Fibroblast of gingiva (primary cell): ENCODE measurements at places on chromosomes 4 and X.

- no peak for DNase-seq
Observed at GRCh38 chr4:140826701-140827027, 70.5 kb upstream of the TBC1D9 start.

- DNase-seq: no peak
Observed at GRCh38 chrX:916230-916599, 285.6 kb downstream of the SHOX start.

GRCh38 chrX:96685210-96686099 lies 813 bp downstream of the DIAPH2 start:
- DNase-seq: peak; percentile 58

GRCh38 chr4:178395798-178396197 lies 953.6 kb upstream of the AGA start:
- DNase-seq: no peak

GRCh38 chrX:49760290-49760890 lies 64.6 kb upstream of the PAGE1 start:
- no peak for DNase-seq

DNA sequence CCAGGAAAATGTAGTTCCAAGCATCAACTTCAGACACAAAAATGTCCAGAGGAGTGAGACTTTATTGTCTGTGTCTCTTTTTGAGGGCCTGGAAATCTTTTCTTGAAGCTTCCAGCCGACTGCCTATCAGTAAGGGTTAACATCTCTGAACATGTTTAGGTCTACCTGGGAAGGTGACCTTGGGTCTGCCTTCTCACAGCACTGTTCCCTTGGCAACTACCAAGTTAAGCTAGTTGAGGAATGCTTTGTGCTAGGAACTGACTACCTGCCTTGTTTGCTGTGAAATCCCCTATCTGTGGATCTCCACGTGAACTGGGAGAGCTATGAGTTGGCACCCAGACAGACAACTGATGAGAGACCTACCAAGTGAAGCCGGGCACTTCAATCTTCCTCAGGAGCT lies 81.6 kb downstream of the PPEF2 start:
- DNase-seq: no peak

DNA sequence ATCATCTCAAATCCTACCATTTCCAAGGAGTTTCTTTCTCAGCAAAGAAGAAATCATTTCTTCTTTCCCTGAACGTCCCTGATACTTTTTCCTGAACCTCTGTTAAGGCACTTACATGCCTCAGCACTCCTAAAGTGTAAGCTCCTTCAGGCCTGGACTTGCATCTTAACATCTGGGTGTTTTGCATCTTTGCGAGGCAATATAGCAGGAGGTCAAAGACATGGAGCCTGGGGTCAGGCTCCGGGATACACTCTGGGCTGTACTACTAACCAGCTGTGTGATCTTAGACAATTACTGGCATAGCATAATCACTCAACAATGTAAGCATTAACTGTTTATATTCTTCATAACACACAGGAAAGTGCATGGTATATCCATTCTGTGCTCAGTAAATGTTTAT lies 275.5 kb upstream of the BOD1L1 start:
- DNase-seq: no peak

- no peak for DNase-seq
Observed at GRCh38 chr4:181301735-181302710, 941.2 kb upstream of the TENM3 start.

GRCh38 chr4:26356081-26356501 lies 35.3 kb downstream of the RBPJ start:
- no peak for DNase-seq

GRCh38 chr4:88742561-88742960 lies 44.9 kb upstream of the NAP1L5 start:
- DNase-seq: no peak

DNA sequence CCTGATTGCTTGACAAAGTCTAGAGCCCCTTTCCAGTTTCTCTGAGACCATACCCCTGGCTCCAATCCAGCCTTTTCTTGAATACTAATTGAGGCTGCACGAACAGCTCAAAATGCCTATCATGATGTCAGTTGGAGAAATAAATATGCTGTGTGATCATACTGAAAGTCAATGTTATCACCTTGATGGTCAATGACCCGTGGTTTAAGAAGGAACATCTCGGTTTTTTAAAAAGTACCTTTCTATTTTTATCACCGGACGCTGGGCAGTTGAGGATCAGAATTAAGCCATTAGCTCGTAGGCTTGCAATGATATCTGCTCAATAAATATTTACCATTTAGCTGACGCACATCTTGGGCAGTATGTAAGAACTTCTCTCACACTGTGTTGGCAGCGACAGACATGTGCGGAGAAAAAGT lies 852 bp upstream of the WDR44 start:
- DNase-seq: no peak

- DNase-seq: no peak
Observed at GRCh38 chr4:8676676-8677075, 84.1 kb downstream of the CPZ start.

DNA sequence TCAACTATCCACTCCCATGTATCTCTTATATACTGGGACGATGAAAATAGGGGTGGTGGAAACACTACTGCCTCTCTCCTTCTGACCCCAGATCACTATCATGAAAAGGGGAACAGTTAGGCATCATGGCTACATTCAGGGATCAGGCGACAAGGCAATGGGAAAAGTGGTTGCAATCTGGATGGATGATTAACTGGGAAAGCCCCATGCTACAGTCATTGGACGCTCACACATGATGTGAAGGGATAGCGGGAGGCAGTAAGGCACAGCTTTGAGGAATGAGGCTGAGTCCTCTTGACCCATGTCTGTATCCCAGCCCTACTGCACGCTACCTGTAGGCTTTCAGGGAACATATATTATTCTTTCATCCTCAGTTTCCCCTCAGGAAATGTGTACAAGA lies 10.2 kb downstream of the GASK1B start:
- no peak for DNase-seq

GRCh38 chrX:8037593-8038348 lies 110.6 kb upstream of the PNPLA4 start:
- DNase-seq: no peak

DNA sequence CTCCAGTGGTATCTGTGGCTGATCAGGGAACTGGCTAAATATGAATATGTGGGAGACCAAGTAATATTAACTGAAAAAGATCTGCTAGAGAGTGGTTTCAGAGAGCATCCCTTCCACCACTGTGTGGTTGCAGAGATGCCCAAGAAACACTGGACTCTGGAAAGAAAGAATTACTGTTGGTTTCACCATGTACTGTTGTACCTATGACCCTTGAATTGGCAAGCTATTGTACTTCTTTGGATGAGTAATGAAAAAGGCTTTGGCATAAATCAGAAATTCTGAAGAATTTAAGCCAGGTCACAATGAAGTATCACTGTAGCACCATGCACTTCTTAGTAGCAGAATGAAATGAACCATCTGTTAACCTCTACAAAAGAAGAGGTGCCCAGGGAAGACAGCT lies 134.4 kb upstream of the INTU start:
- DNase-seq: peak; percentile 37

- no peak for DNase-seq
Observed at GRCh38 chr4:173698557-173699262, 168.7 kb upstream of the HAND2 start.

- DNase-seq: no peak
Observed at GRCh38 chrX:102979536-102979935, 42.5 kb downstream of the RAB40AL start.

DNA sequence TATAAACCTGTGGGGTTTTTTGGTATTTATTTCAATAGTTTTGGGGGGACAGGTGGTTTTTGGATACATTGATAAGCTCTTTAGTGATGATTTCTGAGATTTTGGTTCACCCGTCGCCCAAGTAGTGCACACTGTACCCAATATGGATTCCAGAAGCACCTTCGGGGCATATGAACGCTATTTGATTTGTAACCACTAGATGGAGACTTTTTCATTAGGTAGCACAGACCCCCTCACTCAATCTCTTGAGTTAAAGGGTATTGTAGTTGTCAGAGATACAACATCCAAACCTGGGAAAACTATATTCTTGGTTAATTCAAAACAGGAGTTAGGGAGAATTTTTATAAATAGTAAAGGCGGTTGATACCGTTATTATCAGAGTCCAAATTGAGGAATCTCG lies 79.8 kb downstream of the SPANXN3 start:
- no peak for DNase-seq

DNA sequence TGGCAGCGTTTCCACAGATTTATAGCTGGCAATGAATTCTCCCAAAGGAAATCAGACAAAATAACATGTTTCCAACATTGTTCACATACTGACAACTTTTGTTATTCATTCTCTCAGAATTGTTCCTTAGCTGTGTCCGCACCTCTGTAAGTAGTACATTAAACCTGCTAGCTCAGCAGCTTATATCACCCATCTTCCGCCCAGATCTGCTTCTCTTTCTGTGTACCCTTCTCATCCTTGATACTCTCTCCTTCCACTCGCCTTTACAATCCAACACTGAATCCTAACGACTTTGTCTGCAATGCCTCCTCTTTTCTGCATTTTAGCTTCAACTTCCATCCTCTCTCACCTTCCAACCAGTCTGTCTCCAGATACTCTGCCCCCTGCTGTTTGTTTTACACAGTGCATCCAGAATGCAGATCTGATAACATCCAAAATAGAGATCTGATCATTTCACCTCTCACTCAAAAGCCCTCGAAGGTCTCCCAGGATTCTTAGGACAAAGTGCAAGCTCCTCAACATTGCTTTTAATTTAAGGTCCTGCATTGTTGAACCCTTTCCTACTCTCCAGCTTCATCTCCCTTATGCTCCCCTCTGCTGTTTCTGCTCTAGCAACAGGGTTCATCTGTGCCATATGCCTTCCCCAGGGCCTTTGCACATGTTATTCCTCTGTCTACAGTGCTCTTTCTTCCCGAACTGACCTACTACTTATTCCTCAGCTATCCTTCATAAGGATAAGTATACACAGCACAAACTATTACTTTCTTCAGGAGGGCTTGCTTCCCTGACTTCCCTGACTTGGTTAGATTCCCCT lies 67.3 kb upstream of the VBP1 start:
- DNase-seq: no peak

- no peak for DNase-seq
Observed at GRCh38 chrX:40831750-40832149, 96.4 kb upstream of the MED14 start.

- peak; percentile 86 for DNase-seq
Observed at GRCh38 chr4:78654807-78655206, 103.2 kb downstream of the ANXA3 start.

DNA sequence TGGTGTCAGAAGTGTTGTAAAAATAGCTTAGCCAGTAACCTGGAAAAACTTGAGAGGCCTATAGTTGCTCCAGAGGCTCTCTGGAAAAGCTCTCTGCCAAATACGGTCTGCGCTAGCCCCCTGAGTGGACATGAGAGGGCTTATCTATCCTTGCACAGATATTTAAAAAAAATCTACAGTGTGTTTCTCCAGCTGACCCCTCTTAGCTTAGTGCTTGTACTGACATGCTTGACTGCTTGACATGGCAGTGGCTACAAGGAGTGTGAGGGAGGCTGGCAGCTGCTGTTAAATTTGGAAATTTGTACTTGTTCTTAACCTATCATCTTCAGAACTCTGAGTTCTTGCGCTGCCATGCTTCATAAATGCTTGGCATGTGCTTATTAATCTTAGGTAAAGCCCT lies 229.2 kb downstream of the RBMX2 start:
- no peak for DNase-seq

GRCh38 chrX:100587861-100588260 lies 3.1 kb downstream of the TNMD start:
- peak; percentile 39 for DNase-seq

DNA sequence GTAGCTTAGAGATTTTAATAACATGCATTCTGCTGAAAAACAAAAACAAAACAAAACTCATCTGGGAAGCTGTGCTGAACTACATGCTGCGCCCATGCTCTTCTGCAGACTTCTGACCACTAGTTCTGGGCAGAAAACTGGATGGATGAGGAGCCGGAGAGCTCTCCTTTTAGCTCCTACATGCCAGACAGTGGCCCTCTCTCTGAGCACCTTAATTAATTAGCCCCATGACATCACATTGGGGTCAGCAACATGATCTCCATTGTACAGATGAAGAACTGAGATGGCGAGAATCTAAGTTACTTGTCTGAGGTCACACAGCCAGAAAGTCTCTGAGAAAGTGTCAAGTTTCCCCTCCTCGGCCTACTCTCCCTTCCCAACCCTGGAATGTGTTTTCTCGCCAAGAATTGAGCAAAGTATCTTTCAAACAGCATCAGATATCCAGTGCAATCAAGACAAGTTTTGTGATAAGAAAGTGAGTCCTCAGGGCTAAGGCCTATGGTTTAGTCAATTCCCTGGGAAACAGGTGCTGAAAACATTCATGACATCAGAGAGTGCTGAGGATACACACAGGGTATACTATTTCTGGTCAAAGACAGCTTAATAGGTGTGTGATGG lies 21.6 kb downstream of the SCD5 start:
- DNase-seq: peak; percentile 52

- peak; percentile 29 for DNase-seq
Observed at GRCh38 chr4:169098969-169099690, 89.1 kb upstream of the CBR4 start.

GRCh38 chr4:55001538-55001937 lies 123.9 kb downstream of the KDR start:
- DNase-seq: no peak

GRCh38 chr4:7485096-7485495 lies 50.4 kb upstream of the PSAPL1 start:
- no peak for DNase-seq

- no peak for DNase-seq
Observed at GRCh38 chr4:45004847-45005565, 278.6 kb upstream of the GNPDA2 start.

- no peak for DNase-seq
Observed at GRCh38 chr4:108738003-108738706, 24.7 kb downstream of the ETNPPL start.

DNA sequence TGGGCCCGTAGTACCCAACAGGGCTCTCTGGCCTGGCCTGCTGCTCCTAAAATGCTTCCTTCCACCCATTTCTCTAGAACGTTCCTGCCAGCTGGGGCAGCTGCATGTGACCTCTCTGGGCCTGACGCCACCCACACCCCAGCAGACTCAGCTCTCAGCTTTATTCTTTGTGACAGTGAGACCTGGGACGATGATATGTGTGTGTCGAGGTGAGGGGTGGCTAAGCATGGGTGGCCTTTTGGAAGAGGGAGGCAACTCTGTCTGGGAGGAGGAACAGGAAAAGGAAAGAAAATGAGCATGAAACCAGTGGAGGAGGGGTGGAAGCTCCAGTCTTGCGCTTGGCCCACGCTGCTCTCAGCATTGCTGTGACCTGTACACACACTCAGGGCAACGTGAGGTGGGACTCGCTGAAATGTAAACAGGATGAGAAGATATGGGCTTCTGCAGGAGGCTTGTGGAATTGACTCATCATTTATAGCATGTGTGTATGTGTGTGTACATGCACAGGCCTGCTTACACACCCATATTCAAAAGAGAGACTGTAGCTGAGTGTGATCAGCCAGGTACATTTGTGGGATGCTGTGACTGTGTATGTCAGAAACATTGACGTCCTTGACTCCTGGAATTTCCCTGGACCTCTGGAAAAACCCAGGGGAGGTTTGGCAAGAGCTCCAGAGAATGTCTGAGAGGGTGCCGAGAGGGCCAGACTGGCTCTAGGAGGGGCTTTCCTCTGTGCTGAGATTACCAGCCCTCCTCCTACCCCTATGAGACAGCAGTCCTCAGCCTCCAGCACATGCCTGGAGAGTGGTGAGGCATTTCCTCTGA lies 137.9 kb downstream of the PJA1 start:
- DNase-seq: no peak
